AG20443 (cell line): ENCODE measurements at places on chromosomes 1 and 21.

DNA sequence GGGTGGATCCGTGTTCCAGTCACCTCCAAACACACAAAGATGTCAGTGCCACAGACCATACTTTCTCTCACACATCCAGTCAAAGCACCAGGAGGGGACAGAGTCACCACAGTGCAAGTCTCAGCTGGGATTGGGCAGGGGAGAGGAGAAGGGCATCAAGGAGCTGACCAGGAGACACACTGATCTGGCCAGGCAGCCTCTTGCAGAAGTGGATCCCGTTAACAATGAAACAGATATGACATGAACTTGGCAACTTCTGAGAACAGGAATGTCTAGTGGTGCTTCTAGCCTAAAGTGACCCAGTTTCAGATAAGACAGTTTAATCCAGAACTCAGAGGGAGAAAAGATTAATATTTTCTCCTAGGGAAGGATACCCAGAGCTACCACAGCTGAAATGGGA, 71.0 kb downstream of the HIVEP3 start:
- DNase-seq, result no peak

GRCh38 chr1:94228640-94229375, 8.6 kb downstream of the ARHGAP29 start:
- no peak for DNase-seq

DNA sequence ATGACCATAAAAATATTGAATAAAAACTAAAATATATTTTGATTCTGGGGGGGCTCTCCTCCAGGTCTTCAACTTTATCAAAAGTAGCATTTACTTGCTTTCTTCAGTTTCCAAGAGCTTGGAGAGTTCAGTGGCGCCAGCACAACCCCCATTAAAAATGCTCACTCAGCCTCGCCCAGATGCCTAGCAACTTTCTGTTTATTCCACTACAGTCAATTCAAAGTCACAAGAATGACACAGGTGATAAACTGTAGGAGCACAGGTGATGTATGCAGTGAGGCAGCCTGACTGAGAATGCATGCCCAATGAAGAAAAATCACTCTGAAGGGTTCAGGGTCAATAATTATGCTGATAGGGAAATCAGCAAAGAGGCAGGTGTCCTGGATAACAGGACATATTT, 159.4 kb upstream of the ATP1B1 start:
- no peak for DNase-seq

GRCh38 chr1:196608390-196609369, at the start of gene KCNT2:
KCNT2 (minus strand) TSS chr1:196608440; CDS start chr1:196608309, 131 bp downstream.
- peak; percentile 46 for DNase-seq

- no peak for DNase-seq
Measured at GRCh38 chr1:208083016-208083714, 161.0 kb downstream of the PLXNA2 start.

- DNase-seq, result no peak
Measured at GRCh38 chr1:239084459-239085080, 301.8 kb upstream of the CHRM3 start.

GRCh38 chr1:232226197-232226712, 403.7 kb downstream of the SIPA1L2 start:
- peak; percentile 69 for DNase-seq

- DNase-seq, result no peak
Measured at GRCh38 chr1:92399076-92399475, 87.6 kb downstream of the GFI1 start.

DNA sequence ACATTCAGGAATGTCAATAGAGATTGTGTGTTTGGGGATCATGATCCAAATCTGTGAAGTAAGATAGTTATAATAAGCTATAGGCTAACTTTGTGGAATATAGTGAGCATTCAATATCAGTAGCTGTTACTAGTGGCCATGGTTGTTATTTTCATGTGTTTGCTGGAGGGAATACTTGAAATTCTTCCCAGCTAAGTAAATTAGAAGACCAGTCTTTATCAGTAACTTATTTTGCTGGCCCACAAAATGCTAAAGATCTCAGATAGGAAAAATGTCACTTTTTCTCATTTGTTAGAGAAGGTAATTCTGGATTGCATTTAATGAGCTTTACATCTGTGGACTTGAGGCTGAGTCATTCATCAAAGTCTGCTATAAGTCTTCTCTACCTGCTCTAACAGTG, 156.1 kb upstream of the LRRC7 start:
- DNase-seq, result no peak

DNA sequence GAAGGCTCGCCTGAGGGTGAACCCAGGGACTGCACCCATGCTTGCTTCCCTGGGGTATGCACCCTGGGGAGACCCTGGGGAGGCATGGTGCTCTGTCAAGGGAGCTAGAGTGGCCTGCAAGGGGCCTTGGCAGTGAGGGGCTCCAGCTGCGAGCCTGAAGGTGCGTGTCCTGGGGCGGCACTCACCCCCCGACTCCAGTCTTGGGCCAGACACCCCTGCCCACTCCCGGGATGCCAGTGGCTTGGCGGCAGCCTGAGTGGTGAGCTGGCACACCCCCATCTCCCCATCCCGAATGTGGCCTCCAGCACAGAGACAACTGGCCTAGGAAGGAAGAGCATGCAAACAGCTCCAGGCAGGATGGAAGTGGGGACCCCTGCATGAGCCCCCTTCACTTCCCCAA, 2.6 kb downstream of the SUMO3 start:
- no peak for DNase-seq

GRCh38 chr1:97137862-97138514, 416.4 kb downstream of the PTBP2 start:
- DNase-seq, result peak; percentile 63

- no peak for DNase-seq
Measured at GRCh38 chr1:41765152-41765551, 153.6 kb downstream of the HIVEP3 start.

DNA sequence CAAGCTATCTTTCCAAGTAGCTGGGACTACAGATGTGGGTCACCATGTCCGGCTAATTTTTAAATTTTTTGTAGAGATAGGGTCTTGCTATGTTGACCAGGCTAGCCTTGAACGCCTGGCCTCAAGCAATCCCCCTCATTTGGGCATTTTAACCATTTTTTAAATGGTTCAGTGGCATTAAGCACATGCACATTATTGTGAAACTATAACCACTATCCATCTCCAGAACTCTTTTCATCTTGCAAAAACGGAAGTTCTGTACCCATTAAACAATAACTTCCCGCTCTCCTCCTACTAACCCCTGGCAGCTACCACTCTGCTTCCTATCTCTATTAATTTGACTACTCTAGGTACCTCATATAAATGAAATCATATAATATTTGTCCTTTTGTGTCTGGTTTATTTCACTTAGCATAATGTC, 4.8 kb upstream of the IL6R start:
- no peak for DNase-seq

DNA sequence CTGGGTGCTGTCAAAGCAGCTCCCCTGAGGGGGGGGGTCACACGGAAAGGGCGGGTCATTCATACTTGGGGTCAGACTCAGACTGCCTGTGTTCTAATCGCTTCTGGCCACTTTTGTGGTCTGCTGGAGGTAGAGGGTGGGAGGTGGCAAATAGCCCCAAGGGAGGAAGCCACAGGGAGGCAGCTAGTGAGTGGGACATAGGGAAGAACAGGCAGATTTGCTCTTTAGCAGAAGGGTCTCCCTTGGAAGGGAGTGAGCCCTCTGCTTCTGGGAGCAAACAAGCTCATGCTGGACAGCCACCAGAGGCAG, 24.5 kb downstream of the ACOT11 start:
- no peak for DNase-seq

- no peak for DNase-seq
Measured at GRCh38 chr1:114144016-114144415, 9.7 kb downstream of the SYT6 start.

- DNase-seq, result no peak
Measured at GRCh38 chr21:43370888-43371570, 55.9 kb downstream of the SIK1 start.

DNA sequence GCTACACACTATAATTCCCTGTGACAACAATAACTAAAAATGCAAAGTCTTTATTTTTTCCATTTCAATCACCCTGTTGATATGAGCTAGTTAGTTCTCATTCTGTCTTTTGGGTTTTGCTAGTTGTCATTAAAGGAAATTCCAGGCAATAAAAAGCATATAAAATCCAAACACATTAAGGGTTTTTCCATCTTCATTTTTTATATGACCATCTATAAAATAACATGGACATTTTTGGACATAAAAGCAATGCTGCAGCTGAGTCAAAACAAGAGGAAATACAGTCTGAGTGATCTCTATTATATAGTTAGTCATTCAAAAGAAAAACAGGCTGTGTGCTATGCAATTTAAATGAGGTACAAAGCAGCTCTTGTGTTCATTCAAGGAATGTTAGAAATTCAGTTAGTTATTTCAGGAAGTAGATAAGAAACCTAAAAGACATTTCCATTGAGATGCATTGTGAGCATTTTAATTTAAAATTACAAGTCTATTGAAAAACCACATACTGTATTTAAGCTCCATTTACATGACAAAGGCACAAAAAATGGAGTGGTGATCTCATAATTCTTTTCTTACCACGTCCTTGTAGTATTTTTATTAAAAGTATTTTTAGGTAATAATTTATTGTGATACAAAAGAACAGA, 67.3 kb upstream of the BCL10 start:
- peak; percentile 29 for DNase-seq

- no peak for DNase-seq
Measured at GRCh38 chr1:147434921-147435320, 106.4 kb upstream of the BCL9 start.
